ENCODE measurements at places on chromosomes 2 and 18. TPM values are rescaled to one million over a fixed set of nuclear protein-coding genes. Genes with fewer than 3 reads are reported as not detected.

Gene FBXO48
- 1.1 TPM for total RNA-seq

DNA sequence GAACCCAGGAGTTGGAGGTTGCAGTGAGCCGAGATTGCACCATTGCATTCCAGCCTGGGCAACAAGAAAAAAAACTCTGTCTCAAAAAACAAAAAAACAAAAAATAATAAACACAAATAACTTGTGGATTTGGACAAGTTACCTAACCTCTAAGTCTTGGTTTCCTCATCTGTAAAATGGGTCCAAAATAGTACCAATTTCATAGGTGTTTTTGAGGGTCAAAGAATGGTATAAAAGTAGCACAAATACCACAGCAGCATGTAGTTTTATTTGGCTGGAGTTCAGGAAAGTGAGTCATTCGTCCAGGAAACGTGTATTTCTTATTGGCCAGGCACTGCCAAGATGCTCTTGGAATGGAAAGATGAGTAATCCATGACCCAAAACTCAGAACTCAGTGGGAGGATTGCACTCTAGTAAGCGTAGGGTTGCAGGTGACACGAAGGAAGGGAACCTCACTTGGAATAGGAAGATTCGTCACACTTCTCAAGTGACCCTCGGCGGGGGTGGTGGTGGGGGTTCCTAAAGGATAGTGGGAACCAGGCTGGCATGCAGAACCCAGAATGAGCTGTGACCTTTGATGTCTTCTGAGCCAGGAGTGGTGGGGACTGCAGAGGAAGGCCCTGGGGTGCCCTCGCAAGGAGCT, 24.4 kb downstream of the GRHL1 start:
- no peak for DNase-seq

GRCh38 chr2:120620025-120620793, 115.5 kb upstream of the GLI2 start:
- DNase-seq = no peak

- DNase-seq = no peak
Observed at GRCh38 chr2:149562324-149562723, 25.3 kb downstream of the MMADHC start.

DNA sequence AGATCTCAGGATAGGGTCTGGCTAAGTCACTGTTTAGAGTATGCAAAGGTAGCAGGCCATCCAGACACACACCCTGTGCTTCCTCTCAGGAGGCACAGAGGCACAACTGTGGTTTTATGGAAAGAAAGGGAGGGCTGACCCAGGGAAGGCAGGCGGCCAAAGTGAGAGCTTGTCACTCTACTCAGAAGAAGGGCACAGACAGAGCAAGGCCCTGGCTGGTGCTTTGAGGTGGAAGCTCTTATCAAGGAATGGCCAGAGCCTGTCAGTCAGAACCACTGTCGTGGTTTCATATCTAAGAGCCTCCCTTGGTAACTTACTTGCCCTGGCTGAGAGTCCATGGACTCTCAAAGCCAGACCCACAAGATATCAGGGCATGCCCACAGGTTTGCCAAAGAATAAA, 40.7 kb downstream of the SLC9A2 start:
- DNase-seq = no peak

GRCh38 chr2:127155028-127155581, 48.2 kb upstream of the BIN1 start:
- DNase-seq = no peak

- no peak for DNase-seq
Observed at GRCh38 chr18:53796040-53796729, 428.3 kb downstream of the MBD2 start.

Gene SLC23A3
- not detected for total RNA-seq

Gene DCDC2C
- total RNA-seq = not detected

DNA sequence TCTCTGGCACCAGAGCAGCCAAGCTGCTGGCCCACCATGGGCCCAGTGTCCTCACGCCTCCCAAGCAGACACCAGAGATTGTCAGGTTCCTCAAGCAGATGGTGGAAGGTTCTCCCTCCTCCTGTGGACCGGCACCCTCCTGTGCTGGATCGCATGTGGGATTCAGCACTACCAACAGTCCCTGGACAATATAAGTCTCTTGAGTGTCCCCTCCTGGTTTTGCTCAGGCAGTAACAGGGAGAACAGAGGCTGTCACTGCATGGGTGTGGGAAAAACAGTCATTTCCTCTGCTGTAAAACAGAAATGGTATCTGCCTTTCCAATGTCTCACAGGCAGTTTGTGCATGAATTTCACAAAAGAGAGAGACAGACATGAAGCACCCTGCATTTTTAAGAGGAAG, 47.7 kb upstream of the TUBA3E start:
- no peak for DNase-seq

GRCh38 chr2:16031848-16032159, 91.5 kb downstream of the MYCN start:
- DNase-seq = no peak

Gene TGFA
- total RNA-seq = 2.6 TPM

Gene BABAM2
- 27.9 TPM for total RNA-seq

GRCh38 chr2:230695551-230695950, 17.1 kb upstream of the CAB39 start:
- DNase-seq = no peak

Gene ZNF892
- total RNA-seq = 17.9 TPM

DNA sequence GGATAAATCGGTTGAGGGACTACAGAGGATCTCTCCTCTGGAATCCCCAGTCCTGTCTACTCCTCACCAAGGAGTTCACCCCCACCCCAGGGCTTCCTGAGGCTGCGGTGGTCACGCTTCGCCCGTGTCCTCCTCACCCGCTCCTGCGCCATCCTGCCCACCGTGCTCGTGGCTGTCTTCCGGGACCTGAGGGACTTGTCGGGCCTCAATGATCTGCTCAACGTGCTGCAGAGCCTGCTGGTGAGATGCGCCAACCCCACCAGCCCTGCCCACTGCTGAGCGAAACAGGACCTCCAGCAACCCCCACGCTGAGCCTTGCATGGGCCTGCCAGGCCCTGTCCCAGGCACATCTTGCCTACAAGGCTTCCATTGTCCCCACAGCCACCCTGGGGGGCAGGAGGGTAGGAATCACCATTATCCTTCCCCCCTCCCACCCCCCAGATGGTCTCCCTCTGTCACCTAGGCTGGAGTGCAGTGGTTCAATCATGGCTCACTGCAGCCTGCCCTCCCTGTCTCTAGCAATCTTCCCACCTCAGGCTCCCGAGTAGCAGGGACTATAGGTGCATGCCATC, 6.7 kb upstream of the CTDSP1 start:
- DNase-seq = no peak

Gene LYPD6B
- total RNA-seq = 1.7 TPM

DNA sequence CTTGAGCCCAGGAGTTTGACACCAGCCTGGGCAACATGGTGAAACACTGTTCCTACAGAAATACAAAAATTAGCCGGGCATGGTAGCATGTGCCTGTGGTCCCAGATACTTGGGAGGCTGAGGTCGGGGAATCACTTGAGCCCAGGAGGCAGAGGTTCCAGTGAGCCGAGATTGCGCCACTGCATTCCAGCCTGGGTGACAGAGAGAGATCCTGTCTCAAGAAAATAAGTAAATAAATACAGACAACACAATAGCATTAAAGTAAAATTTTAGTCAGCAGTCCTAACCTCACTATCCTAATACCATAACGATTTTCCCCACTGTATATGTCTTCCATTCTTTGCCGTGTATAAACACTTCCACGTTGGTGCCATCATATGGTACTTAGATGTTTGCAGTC, 83.0 kb upstream of the MBOAT2 start:
- DNase-seq = no peak

Gene CD302
- total RNA-seq = 2.4 TPM

DNA sequence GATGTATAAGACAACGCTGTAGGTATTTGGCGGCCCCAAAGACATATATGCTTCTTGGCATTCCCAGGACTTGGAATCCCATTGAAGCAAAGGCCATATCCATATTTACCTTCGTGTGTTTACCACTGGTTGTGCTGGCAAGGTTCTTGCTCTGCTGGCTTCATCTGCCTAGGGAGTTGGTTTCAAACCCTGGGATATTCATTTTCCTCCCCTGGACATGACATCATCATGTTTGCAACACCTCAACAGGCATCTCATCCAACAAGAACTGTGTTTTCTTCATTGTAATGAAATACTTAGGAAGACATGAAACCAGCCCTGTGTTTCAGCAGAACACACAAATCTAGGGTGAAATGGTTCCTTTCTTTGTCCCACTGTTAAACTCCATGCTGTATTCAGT, 77.9 kb upstream of the PHLPP1 start:
- DNase-seq = no peak

GRCh38 chr2:160239436-160239835, 39.4 kb upstream of the ITGB6 start:
- no peak for DNase-seq

GRCh38 chr2:102657770-102658169, 38.4 kb downstream of the SLC9A2 start:
- DNase-seq = no peak

Gene IL37
- not detected for total RNA-seq

Gene SCG2
- total RNA-seq = 0.31 TPM

Gene CYP26B1
- total RNA-seq = 0.31 TPM

Gene PRKD3
- 50.9 TPM for total RNA-seq

- no peak for DNase-seq
Observed at GRCh38 chr2:38959466-38959865, 69.8 kb downstream of the ARHGEF33 start.

All from GM23338 (cell line).